SJSA1 (cell line): ENCODE measurements at places on chromosomes 7 and 10.
A peak's percentile ranks its signal among the peaks of the same experiment; 100 is the strongest.

GRCh38 chr10:113754125-113754524 is 2.6 kb downstream of the PLEKHS1 start:
- no peaks in the 10 kb centered on the region for H3K36me3 ChIP-seq
- H3K27ac ChIP-seq: no peak overlapping the region
- H3K27me3 ChIP-seq: no peaks in the 10 kb centered on the region; the same call in 1 of the 2 replicates
- no peak for DNase-seq
- H3K4me1 ChIP-seq: no peaks in the 10 kb centered on the region
- H3K4me3 ChIP-seq: no peak overlapping the region

GRCh38 chr7:82156168-82156567 is 287.4 kb downstream of the CACNA2D1 start:
- H3K4me1 ChIP-seq: no peaks in the 10 kb centered on the region
- no peaks in the 10 kb centered on the region for H3K27me3 ChIP-seq
- no peaks in the 10 kb centered on the region for H3K36me3 ChIP-seq
- DNase-seq: no peak

- H3K27me3 ChIP-seq: no peaks in the 10 kb centered on the region
- H3K4me3 ChIP-seq: no peak overlapping the region
- no peaks in the 10 kb centered on the region for H3K4me1 ChIP-seq
- no peaks in the 10 kb centered on the region for H3K36me3 ChIP-seq
- no peak overlapping the region for H3K27ac ChIP-seq
- peak; percentile 54 for DNase-seq
Measured at GRCh38 chr7:54788664-54789063, 29.7 kb upstream of the SEC61G start.

- no peaks in the 10 kb centered on the region for H3K36me3 ChIP-seq
- no peak overlapping the region for H3K4me3 ChIP-seq
Measured at GRCh38 chr10:124185084-124185483, 91.7 kb upstream of the CHST15 start.

DNA sequence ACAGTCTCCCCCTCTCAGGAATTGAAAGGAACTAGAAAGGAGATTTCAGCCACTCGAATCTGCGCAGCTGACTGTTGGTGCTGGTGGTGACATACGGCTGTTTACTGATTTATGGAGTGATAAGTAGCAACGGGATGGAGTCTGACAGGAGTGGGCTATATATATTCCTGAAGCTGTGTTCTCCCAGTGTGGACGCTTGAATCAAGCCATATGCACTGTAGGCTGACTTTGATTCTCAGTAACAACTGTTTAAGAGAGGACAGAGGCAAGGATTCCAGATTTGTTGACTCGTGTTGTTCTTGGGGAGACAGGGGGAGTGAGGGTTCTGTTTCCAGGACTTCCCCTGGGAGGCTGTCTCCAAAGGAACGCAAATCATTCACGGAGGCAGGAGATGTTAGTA is 260.1 kb upstream of the AUTS2 start:
- DNase-seq: no peak
- no peak overlapping the region for H3K4me3 ChIP-seq
- no peaks in the 10 kb centered on the region for H3K36me3 ChIP-seq
- H3K27me3 ChIP-seq: no peaks in the 10 kb centered on the region
- no peaks in the 10 kb centered on the region for H3K4me1 ChIP-seq
